Activated T-cell treated with anti-CD3 and anti-CD28 coated beads for 4 hours (primary cell): ENCODE measurements at places on chromosomes 4 and X.

DNA sequence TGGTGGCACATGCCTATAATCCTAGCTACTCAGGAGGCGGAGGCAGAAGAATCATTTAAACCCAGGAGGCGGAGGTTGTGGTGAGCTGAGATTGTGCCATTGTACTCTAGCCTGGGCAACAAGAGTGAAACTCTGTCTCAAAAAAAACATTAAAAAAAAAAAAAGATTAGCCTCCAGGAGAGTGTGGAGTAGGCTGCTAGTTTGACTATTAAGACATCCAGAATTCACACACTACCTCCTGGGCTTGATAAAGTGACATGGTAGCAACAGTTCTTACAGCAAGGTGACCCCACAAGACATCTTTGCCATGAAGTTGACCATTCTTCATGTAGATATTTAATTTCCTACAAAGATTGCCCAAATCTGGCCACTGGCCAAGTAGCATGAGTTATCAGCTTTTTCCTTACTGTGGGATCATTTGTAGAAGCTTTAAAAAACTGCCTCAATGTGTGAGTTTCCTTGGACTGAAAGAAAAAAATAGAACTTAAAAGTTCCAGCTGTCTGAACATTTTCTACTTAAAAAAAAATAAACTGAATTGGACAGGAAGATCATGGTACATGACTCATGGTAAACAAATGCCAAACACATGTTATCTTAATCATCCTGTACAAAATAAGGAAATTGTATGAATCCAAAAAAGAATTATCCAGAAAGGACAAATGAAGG, 35.3 kb upstream of the SPRY1 start:
- no peak for DNase-seq

- no peak for DNase-seq
These were observed 123.7 kb downstream of the STOX2 start for GRCh38 chr4:184028561-184029374.

- peak; percentile 40 for DNase-seq
These were observed 45.2 kb upstream of the CLCN4 start for GRCh38 chrX:10111364-10112148.

GRCh38 chr4:133597251-133597650, 448.2 kb downstream of the PCDH10 start:
- no peak for DNase-seq

DNA sequence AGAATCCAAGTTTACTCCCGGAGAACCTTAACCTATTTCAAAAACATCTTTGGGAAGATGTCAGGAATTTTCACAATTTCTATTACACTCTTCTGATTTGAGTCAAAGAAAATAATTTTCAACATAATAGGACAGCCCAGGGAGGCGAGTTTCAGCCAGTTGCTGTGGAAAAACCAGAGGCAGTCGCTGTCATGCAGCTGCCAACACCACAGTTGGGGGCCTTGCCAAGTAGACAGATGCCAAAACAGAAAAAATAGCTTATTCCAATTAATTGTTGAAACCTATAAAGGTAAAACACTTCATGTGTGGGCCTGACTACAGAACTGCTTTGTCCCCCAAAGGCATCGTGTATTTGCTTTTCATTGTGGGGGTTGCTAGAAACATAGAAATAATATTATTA, 225.8 kb downstream of the DMD start:
- DNase-seq, result no peak

DNA sequence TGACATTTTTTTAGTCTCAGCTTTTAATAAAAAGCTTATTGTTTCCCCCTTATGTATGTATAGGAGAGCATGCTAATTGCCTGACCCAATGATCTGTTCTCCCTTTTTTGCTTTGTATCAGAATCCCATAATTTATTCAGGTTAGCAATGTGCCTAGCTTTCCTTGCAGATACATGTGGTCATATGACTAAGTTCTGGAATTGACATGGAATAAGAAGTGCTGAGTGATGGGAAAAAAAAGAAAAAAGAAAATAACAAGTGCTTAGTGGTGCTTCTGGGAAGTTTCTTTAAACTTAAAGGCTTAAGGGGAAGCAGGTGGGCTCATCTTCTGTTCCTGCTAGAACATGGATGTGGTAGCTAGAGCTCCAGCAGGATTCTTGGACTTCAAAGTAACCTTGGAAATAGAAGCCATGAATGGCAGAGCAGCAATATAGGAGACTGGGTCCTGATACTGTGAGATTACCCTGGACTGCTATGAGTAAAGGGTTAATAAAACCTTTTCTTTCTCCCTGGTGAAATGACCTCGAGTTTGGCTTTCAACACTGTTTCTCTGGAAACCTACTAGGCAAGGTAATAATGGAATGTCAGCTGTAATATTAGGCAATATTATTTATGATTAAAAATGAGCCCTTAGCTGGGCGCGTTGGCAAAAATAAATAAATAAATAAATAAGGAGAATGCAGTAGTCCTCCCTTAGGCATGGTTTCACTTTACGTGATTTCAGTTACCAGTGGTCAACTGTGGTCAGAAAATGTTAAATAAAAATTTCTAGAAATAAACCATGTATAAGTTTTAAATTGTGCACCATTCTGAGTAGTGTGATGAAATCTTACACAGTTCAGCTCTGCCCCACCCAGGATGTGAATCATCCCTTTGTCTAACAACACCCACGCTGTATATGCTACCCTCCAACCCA, 16.7 kb upstream of the RBM41 start:
- peak; percentile 2 for DNase-seq

GRCh38 chrX:28058901-28059300, 77.7 kb upstream of the DCAF8L1 start:
- no peak for DNase-seq

DNA sequence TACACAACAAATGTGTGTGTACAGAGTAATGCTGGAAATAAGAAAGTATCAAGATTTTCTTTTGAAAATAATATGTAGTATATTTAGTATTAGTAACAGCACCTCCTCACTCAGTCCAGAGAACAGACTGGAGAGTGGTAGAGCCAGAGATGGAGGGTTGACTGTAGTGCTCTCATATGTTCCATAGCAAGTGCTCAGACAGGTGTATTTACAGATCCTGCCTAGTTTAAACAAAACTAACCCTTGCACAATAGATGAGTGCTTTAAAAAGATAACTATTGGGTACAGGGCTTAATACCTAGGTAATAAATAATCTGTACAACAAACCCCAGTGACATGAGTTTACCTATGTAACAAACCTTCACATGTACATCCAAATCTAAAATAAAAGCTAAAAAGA, 381.0 kb upstream of the EMCN start:
- DNase-seq, result no peak

DNA sequence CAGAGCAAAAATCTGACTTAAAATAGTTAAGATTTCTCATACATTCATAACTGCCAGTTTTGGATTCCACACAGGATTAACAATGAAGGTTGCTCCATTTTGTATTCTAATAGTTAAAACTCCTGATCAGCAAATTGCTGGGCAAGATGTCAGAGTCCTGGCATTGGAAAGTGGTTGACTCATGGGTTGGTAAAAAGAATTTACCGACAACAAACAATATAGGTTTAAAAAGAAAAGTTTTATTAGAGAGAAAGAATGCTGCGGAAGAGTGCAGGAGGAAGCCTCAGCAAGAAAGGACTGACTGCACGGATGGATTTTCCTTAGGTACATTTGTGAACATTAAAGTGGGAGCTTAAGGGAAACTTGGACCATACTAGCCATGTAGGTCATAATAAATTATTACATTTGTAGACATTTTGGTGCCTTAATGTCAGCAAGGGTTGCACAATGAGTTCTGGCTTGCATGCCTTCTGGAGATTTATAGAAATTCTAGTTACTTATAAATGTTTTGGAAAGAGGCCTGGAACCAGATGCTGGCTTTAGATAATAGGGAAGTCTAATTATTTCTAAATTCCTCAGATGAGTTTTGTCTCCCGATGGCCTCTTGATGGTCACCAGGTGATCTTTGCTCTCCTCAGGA, 25.4 kb upstream of the IL2 start:
- no peak for DNase-seq

DNA sequence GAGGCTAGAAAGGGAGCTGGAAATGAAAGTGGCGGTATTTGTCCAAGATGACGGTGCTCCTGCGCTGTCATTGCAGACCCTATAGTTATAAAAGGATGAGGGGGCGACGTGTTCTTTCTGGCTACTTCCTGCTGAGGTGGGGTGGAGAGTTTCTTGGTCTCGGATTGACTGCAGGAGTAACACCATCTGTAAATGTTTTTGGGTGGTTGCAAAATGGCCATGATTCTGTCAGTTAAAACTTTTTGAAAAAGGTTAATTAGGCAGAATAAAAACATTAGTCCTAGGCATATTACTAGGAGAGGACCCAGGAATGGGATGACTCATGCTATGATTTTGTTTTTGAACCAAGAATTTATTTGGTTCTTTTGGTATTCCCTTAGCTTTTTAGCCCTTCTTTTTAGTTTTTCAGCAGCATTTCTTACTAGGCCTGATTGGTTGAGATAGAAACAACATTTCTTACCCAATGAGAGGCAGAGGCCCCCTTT, 53.1 kb downstream of the USP11 start:
- DNase-seq, result no peak
